ENCODE measurements at places on chromosomes 2 and 18.

GRCh38 chr18:25493401-25493800 lies 141.4 kb upstream of the ZNF521 start:
- no peak for DNase-seq

GRCh38 chr2:16034151-16034974 lies 94.0 kb downstream of the MYCN start:
- no peak for DNase-seq

DNA sequence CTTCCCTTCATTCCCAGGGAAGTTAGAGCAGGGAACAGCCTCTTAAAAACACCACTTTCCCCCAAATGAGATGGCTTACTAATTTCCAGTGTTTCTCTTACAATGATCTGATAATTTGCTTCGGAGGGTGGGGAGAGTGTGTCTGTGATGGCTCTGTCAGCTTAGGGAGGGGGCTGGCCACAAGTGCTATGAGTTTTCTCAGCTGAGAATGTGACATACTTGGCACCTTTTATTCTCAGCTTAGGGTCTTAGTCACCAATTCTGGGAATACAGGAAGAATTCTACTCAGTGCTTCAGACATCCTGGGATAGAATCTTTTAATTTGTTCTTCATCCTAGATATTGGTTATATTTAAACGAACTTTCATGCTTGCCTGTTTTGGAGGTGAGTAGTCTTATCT lies 64.4 kb downstream of the AOX1 start:
- DNase-seq, result no peak

DNA sequence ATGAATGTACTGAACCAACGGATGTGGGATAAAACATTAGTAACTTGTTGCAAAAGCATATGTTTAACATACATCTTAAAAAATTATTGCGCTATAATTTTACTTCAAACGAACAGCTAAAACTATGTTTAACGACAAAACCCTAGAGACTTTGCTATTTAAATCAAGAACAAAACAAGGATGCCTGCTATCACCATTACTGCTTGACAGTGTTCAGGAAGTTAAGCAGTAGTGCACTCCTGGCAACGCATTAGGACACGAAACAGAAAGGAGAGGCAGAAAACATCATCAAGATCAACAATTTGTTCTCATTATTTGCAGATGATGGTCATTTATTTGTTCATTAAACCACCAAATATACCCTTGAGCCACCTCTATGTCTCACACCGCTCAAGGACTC lies 151.9 kb downstream of the GALNT1 start:
- no peak for DNase-seq

DNA sequence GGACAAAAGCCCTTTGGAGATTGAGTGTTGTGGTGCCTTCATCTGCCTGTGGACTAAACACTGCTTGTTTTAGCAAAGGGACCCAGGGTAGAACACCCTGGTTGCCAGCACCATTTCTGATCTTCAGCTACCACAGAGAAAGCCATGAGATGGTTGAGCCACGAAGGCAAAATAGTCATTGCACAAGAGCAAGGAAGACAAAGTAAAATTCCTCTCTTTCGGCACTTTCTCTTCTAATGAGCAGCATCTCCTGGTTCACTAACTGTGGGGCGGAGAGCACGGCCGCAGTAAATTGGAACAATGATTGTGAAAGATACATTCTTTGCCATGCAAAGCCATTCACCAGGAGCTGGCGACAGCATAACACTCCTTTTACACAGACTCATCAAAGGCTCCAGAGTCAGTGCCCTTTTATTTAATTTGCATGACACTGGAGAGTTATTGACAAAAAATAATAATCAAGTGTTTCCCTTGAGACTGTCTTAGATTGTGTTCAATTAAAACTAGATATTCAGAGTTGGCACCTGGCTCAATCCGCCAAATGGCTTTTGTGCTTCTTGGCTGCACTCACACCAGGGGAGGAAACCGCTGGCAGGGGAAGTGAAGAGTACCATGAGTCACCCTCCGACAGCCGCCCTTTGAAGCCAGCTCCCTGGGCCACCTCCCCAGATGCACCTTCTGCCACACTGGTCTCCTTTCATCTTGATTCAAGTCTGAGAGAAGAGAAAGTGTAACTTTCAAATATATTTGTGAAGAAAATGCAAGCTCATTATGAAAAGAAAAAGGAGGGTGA lies 100.5 kb upstream of the MEIS1 start:
- DNase-seq, result no peak

DNA sequence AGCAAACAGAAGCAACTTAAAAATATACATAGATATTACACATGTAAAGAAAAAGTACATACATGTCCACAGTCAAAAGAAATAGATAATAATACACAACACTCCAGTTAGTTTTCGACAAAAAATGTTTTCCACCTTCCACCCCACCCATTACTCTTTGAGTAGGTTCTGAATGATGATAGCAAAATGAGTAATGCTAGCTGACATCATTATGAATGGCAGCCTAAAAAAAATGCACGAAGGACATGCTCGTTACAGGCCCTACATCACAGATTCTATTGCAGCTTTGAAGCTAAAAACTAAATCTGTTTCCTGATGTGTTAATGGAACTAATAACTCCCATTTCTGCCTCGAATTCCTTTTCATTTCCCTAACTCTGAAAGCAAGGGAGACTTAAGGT lies 578.7 kb upstream of the NETO1 start:
- DNase-seq, result no peak

DNA sequence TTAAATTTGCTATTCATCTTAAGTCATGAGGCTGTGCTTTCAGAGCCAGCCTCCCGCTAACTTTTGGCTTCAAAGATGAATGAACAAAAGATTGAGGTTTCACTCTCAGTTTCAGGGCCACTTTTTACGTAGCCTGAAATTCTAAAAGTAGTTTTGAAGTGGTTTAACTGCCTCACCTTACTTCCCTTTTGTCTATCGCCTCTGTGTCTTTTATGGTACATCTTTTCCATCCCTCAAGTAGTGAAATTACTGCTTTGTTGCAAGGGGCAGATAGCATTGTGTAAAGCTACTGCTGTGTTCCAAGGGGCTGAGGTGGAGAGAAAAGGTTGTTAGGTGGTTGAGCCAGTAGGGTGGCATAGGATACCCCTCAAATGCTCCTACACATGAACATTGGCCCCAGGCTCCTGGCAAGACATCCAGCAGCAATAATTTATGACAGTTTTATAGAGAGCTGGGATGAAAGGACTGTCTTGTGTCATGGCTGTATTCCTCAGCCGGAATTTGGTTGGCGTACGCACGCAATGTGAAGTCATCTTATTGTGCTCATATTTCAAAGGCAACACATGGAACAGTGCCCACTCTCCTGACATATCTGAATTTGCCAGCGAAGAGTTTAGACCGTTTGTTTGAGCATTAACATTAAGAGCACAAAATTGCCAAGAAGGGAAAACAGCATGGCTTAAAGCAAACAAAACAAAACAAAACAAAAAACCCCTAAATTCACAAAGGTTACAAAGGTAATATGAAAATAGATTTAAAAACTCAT lies 32.2 kb downstream of the QPCT start:
- no peak for DNase-seq

DNA sequence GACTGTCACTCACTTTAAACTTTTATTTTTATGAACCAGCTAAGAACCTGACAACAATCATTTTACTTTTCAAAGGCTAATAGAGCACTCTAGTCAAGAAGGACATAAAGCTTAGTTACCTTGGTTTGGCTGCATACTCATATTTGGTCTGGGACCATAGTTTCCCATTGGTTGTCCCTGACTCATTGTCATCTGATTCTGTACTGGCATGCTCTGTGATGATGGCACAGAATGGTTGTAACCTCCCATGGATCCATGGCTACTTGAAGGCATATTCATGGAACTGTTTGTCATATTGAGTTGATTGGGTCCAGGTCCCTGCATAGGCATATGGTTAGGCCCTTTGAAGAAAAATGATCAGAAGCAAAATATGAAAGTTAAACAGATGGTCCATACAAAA lies 37.9 kb downstream of the SS18 start:
- no peak for DNase-seq

- no peak for DNase-seq
Measured at GRCh38 chr2:154507186-154507585, 191.3 kb upstream of the KCNJ3 start.

GRCh38 chr2:13919981-13920382 lies 712.5 kb upstream of the LRATD1 start:
- no peak for DNase-seq

DNA sequence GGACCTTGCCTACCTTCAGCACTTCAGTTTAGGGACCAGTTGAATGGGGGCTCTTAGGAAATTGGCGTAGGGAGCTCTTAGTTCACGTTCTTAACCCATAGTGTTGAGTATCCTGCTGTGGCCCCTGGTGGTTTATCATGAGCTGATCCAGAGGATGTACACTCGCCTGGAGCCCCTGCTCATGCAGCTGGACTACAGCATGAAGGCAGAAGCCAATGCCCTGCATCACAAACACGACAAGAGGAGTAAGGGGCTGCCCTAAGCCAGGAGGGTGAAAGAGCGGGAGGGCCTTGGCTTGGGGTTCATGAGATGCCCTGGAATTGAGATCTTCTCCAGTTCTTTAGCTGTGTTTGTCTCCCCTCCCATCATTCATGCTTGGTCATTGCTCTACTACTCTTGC lies 2.9 kb downstream of the RETREG2 start:
- DNase-seq, result no peak

GRCh38 chr2:226495466-226496272 lies 304.0 kb downstream of the IRS1 start:
- no peak for DNase-seq

DNA sequence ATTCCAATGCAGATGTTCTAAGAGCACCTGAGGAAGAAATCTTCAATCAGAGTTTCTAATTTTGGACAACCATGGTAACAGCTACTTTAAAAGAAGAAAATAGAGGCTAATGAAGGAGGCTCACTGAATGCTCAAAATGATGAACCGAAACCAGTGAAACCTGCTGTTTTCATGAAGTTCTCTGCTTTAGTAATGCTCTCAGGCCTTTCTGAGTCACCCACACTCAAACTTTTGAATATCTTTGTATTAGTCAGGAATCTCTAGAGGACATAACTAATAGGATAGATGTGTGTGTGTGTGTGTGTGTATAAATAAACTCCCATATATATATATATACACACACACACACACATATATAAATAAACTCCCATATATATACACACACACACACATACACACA lies 76.9 kb upstream of the RIT2 start:
- DNase-seq, result no peak

DNA sequence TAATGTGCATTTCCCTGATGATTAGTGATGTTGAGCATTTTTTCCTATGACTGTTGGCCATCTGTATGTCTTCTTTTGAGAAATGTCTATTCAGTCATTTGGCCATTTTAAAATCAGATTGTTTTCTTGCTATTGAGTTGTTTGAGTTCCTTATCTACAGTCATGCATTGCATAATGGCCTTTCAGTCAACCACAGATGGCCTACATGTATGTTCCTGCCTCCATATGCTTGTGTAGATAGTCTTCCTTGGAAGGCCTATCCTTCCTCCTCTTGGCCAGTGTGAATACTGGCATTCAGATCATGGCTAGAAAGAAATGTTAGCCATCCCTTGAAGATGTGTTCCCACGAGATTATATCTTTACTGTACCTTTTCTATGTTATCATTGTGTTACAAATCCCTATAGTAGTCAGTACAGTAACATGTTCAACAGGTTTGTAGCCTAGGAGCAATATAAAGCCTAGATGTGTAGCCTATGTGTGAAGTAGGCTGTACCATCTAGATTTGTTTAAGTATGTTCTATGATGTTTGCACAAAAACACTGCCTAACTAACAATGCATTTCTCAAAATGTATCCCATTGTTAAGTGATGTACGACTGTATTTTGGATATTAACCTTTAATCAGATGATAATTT lies 65.6 kb upstream of the CD302 start:
- DNase-seq, result no peak

DNA sequence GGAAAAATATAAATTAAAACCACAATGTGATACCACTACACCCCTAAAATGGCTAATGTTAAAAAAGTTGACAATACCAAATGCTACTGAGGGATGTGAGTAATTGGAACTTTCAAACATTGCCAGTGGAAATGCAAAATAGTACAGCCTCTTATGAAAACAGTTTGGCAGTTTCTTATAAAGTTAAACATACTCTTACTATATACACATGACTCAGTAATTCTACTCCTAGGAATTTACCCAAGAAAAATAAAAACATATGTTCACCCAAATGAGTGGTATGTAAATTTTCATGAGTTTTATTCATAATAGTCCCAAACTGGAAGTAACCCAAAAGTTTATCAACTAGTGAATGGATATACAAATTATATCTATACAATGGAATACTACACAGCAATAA lies 228.0 kb downstream of the CYP26B1 start:
- DNase-seq, result no peak

DNA sequence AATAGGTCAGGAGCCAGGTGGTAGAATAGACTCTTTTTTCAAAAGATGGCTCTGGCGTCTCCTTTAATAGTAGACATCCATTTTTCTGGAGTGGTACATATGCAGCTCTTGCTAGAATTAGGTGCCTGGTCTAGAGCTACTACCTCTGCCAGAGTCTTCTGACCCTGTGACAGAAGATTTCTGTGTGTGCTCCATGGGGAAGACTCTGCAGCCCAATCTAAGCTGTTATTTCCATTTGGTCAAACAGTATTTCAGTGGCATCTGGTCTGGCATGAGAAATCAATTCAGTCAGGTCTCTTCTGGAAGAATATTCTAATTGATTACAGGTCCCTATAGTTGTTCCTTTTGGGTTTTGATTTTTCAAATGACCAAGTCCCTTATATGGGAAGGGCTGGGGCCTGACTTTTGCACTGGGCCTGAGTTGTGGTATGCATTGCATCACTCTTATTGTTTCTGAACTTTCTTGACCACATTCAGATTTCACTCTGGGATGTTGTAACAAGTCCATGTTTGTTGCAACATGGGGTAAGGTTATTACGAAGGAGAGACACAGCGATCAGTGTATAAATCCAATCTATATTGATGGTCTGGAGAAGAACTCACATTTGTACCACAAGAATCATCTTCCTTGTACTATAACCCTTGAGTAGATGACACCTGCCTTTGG lies 12.1 kb downstream of the MXD1 start:
- no peak for DNase-seq

GRCh38 chr2:98825404-98825803 lies 94.5 kb upstream of the MGAT4A start:
- DNase-seq, result no peak

DNA sequence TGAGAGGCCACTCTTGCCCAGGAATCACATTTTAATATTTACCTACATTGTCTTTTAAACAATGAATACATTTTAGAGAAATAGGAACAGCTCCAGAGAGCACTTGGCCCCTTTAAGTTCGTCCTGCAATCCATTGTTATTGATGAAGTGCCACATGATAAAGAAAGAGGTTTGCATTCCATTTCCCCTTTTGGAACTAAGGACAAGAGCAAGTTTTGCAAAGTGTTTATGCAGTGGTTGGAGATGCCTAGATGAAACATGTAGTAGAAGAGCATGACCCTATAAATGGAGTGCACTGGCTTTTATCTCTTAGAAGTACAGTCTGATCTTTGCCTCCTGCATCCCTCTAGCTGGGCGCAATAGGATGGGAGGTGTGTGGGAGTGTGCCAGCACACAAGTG lies 118.7 kb upstream of the CNTNAP5 start:
- no peak for DNase-seq

DNA sequence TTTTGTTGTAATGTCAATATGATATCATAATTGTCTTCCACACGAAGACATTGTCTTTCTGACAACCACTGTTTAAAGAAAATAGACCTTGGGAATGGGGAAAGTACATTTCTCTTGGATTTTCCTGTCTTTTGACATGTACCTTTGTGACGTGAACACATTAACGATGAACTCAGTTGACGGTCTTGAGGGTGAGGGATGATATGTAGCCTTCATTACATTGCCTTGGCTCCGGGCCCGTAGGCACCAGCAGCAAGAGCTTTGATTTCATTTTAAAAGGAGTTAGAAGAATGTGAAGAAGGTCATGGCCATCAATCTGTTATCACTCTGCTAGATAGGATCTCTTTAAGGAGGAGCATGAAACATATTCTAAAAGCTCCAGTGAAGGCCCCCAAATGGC lies 80.9 kb downstream of the LYPD6B start:
- DNase-seq, result no peak
